NK-92 treated with Interleukin-12 subunit alpha and Interleukin-12 subunit beta, amount 100 ng/mL, for 24 hours (cell line): ENCODE measurements at places on chromosomes 3 and 15.

DNA sequence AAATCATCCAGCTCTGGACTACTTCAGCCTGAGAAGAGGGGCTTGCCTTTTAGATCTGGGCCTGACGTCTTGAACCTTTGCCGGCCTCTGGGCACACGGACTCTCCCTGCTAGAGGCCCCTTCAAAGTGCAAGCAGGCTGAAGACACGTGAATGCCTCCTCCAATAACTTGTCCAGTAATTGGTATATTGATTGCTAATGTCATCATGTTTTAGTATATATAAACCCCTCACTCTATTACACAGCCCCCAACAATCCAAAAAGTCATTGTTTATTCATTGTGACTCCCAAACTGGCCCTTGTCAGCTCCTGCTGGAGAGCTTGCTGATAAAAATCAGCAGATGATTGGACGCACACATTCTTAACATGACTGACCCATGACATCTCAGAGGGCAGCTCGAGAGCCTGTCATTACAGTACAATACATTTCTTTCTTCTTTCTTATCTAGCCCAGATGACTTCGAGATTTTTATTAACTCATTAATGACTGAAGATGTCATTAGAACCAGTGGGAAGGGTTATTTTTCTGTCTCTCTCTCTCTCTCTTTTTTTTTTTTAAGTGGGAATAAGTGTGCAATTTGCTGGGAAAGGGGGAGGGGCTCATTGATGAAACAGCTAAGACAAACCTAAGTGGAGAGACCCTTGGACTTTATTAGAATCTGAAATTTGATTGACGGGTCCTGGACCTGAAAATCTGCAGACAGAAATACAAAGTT lies 65.5 kb upstream of the NR2F2 start:
- no peak for DNase-seq

DNA sequence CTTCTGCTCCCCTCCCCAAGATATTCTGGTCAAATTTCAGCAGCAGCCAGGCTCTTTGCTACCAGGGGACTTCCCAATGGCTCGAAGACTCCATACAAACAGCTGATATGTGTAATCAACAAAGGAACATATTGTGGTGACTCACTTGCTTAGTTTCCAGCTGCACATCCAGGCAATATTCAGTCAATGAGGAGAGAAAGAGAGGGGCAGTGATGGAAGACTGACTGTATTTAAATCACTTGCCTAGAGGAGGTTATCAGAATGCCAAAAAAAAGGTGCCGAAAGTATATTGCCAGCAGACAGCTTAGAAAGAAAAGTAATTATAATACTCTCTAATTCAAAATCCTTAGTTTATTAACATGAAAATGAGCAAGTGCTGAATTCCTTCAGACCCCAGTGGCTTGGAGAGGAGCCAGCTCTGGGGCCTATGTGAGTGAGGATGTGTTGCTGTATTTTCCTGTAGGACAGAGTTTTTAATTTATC lies 236.5 kb downstream of the LRTM1 start:
- DNase-seq = no peak

DNA sequence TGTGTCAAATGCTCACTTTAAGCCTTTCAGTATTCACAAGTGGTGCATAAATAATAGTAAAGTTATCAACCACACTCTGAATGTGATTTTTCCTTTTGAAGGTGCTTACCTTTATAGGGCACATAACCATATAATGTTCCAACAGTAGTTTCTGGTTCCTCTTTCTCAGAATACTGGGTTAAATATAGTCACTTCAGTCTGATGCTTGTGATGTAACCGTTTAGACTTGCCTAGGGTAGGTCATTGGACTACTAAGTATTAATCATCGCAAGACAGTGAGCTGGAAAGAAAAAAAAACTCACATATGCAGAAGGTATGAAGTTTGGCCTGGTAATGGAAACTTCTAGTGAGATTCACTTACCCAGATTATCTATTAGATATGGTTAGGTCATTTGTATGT lies 1.9 kb downstream of the KBTBD8 start:
- DNase-seq = no peak

DNA sequence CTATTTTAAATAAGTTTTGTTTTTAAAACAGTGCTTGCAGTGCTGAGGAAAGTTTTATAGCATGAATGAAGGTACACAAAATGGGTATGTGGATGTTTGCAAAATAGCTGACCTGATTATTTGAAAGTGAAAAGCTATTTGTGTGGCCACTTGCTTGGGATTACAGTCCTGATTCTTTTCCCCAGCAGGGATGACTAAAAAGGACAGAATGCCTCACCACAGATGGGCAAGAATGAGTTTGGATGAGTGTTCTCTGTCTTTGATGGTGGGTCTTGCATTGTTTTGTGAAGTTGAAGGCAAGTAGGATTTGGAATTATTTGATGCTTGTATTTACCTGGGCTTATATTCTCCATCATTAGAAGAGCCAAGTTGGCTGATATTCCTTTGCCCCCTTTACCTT lies 48.8 kb upstream of the MEIS2 start:
- DNase-seq = no peak

DNA sequence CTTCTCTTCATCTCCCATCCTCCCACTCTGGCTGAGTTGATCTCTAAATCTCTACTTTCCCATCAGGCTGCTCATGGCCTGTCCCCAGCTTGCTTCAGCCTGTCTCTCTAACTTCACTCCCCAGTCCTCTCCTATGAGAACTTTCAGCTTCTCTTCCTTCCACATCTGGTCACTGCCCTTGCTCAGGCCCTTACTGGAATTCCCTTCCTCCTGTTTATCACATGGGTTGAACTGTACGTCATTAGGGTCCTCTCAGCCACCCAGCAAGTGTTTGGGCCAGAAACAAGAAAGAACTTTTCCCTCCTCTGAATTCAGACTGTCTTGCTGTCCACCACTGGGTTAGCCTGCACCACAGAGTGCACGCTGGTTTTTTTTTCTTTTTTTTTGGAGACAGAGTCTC lies 5.0 kb downstream of the PTPN23 start:
- no peak for DNase-seq

- DNase-seq = no peak
Observed at GRCh38 chr15:59636184-59636583, 21.1 kb downstream of the GTF2A2 start.

GRCh38 chr3:46934498-46935167 lies 41.9 kb downstream of the CCDC12 start:
- no peak for DNase-seq

- no peak for DNase-seq
Observed at GRCh38 chr15:42050484-42051255, 29.8 kb upstream of the PLA2G4E start.

DNA sequence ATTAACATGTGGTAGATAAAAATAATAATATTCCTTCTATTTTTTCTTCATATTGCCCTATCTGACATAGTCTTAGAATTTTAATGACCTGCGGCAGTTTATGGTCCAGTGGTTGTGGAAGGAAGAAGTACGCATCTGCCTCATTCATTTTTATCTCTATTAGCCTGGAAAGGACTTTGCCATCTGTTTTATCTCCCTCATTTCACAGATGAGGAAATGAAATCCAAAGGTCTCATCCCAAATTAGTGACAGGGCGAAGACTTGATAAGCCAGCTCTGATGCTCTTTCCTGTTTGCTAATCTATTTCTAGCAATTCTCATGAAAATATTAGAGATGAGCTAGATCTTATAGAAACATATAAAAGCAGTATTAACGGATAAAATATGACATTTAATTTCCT lies 113.3 kb downstream of the KLHL25 start:
- DNase-seq = no peak

DNA sequence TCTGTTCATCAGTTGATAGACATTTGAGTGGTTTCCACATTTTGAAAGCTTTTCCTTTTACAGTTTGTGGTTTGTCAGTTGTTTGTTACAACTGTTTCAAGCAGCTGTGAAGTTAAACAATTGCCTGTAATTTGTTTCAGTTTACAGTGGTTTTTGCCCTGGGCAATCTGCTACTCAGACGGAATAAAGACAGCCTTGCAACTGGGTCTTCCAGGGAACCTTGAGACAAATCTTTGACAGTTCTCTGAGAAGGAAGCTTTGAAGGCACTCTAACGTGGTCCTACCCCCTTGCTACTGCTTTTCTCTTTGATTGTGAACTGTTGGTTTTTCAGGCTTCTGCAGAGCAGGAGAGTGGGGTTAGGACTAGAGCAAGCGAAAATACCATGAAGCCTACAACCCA lies 28.0 kb downstream of the LRRC28 start:
- DNase-seq = no peak

- no peak for DNase-seq
Observed at GRCh38 chr15:58308742-58309355, 122.9 kb upstream of the LIPC start.

- DNase-seq = no peak
Observed at GRCh38 chr15:85976986-85977385, 102.7 kb upstream of the AGBL1 start.
